ENCODE measurements at places on chromosomes 11 and 22.

- no peak for DNase-seq
These were observed 93.8 kb upstream of the FGF3 start for GRCh38 chr11:69912911-69913451.

DNA sequence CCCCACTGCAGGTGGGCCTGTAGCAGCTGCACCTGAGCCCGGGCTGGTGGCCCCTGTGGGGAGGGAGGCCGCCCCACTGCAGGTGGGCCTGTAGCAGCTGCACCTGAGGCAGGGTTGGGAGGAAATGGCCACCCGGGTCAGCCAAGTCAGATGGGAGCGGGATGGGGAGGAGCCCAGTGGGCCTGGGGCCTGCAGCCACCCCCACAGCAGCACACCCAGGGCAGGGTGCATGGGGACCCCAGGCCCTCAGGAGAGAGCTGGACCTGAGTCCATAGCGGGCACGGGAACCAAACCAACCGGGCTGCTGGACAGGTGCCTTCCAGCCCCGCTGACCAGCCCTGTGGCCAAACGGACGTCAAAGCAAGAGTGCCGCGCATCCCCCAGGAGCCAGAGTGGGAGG is 61.7 kb downstream of the BRD1 start:
- DNase-seq = no peak

GRCh38 chr11:44450295-44450932 is 115.0 kb upstream of the CD82 start:
- no peak for DNase-seq

GRCh38 chr11:58641341-58641740 is 18.9 kb downstream of the CNTF start:
- DNase-seq = no peak

- DNase-seq = peak; percentile 56
These were observed 15.4 kb downstream of the ARFGAP2 start for GRCh38 chr11:47161134-47161854.

- DNase-seq = no peak
These were observed 971.7 kb upstream of the CHORDC1 start for GRCh38 chr11:91194546-91194945.

GRCh38 chr22:38886333-38886732 is 14.3 kb upstream of the CBX6 start:
- DNase-seq = no peak

DNA sequence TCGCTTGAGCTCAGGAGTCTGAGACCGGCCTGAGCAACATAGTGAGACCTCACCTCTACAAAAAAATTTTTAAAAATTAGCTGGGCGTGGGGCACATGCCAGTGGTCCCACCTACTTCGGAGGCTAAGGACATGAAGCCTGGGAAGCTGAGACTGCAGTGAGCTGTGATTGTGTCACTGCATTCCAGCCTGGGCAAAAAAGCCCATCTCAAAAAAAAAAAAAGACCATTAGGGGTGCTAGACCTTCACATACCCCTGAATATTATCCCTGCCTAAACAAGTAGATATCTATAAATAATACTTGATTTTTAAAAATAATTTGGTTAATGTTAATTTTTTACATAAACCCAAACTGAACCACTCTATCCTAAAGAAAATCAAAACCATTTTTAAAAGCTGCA is 24.2 kb downstream of the NUP98 start:
- no peak for DNase-seq

Data from immature natural killer cell (primary cell).